ENCODE measurements at places on chromosomes 13 and 19. TPM values are rescaled to one million over a fixed set of nuclear protein-coding genes. Genes with fewer than 3 reads are reported as not detected.
A peak's percentile ranks its signal among the peaks of the same experiment; 100 is the strongest.

DNA sequence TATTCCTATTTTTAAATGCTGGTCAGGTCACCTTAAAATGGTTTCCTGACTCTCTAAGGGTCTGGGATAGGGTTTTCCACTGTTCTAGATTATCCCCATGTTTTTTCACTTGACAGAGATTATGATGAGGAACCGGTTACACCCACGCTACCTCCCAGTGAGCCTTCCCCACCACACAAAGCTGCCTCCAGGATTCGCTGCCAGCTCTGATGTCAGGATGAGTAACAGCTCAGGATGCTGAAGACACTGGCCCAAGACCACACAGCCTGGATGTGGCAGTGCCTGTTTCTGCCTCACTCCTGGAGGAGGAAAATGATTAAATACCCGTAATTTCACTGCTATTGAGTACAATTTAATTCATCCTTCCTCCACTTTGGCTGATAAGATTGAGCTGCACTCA, 22.9 kb downstream of the ZNF114 start:
- DNase-seq: no peak

GPR12 gene
- total RNA-seq: not detected

GRCh38 chr19:14116918-14117578, 514 bp downstream of the PRKACA start:
- peak; percentile 51 for DNase-seq

GRCh38 chr13:26946684-26947343, 186.2 kb upstream of the GPR12 start:
- peak; percentile 34 for DNase-seq

GRCh38 chr13:59538512-59538911, 625.2 kb downstream of the DIAPH3 start:
- DNase-seq: no peak

MCEMP1 gene
- total RNA-seq: not detected

- peak; percentile 43 for DNase-seq
Observed at GRCh38 chr19:18434411-18435175, 3.3 kb downstream of the ISYNA1 start.

CA11 gene
- total RNA-seq: 27.7 TPM
